ENCODE measurements at places on chromosomes 6 and 20. TPM values are rescaled to one million over a fixed set of nuclear protein-coding genes. Genes with fewer than 3 reads are reported as not detected.

Gene ADGB
- total RNA-seq: 0.10 TPM

Gene BPIFB1
- total RNA-seq: 0.16 TPM

Gene HINT3
- total RNA-seq: 35.5 TPM

Gene PLN
- 0.73 TPM for total RNA-seq

Gene CITED2
- total RNA-seq: 84.6 TPM

Gene SAMD3
- total RNA-seq: 0.45 TPM
